ENCODE measurements at places on chromosomes 5 and 9. TPM values are rescaled to one million over a fixed set of nuclear protein-coding genes. Genes with fewer than 3 reads are reported as not detected.

Gene AUH
- total RNA-seq: 50.4 TPM

Gene SH3RF2
- 272 TPM for total RNA-seq

DNA sequence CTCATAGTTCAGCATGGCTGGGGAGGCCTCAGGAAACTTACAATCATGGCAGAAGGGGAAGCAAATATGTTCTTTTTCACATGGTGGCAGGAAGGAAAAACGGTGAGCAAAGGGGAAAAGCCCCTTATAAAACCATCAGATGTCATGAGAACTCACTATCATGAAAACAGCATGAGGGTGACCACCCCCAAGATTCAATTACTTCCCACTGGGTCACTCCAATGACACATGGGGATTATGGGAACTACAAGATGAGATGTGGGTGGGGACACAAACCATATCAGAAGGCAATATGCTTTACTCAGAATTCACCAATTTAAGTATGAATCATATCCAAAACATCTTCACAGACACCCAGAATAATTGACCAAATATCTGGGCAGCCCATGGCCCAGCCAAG lies 19.7 kb downstream of the MAT2B start:
- DNase-seq: no peak
- no peak overlapping the region for H3K27ac ChIP-seq
- H3K4me1 ChIP-seq: no peaks in the 10 kb centered on the region
- no peaks in the 10 kb centered on the region for H3K27me3 ChIP-seq
- H3K4me3 ChIP-seq: no peak overlapping the region

Gene PCDHGA12
- 6.2 TPM for total RNA-seq

GRCh38 chr5:153798830-153799229 lies 239.9 kb downstream of the FAM114A2 start:
- no peak overlapping the region for H3K27ac ChIP-seq
- no peak overlapping the region for H3K4me3 ChIP-seq
- no peaks in the 10 kb centered on the region for H3K27me3 ChIP-seq
- no peaks in the 10 kb centered on the region for H3K36me3 ChIP-seq
- no peak for DNase-seq

Gene MELK
- total RNA-seq: 0.24 TPM

- no peak overlapping the region for H3K27ac ChIP-seq
- H3K4me1 ChIP-seq: no peaks in the 10 kb centered on the region
- H3K4me3 ChIP-seq: no peak overlapping the region
- DNase-seq: no peak
These were observed 251.4 kb downstream of the GLIS3 start for GRCh38 chr9:4048441-4048840.

DNA sequence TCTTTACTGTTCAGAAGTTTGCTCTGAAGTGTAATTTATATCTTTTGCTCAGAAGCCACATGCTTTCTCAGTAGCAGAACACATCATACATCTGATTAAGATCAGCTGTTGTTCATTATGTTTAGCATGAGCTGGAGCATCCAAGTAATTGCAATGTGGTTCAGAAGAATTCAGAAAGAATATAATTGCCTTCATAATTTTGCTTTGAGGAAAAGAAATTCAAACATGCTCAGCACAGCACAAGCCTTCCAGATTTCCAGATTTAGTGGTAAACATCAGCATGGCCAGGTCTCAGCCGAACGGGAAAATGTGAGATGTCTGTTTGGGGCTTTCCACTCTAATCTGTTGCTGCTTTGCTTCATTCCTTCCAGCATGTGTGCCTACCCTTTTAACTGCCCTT lies 65.9 kb downstream of the ITGA1 start:
- no peaks in the 10 kb centered on the region for H3K36me3 ChIP-seq
- H3K27ac ChIP-seq: no peak overlapping the region
- no peaks in the 10 kb centered on the region for H3K27me3 ChIP-seq

GRCh38 chr5:159642379-159642778 lies 273.9 kb upstream of the ADRA1B start:
- H3K27me3 ChIP-seq: no peaks in the 10 kb centered on the region
- no peak overlapping the region for H3K4me3 ChIP-seq
- no peak for DNase-seq
- H3K27ac ChIP-seq: no peak overlapping the region
- no peaks in the 10 kb centered on the region for H3K36me3 ChIP-seq
- H3K4me1 ChIP-seq: no peaks in the 10 kb centered on the region

- H3K36me3 ChIP-seq: no peaks in the 10 kb centered on the region
- H3K27me3 ChIP-seq: no peaks in the 10 kb centered on the region
- H3K4me1 ChIP-seq: no peaks in the 10 kb centered on the region
- no peak for DNase-seq
- H3K27ac ChIP-seq: no peak overlapping the region
These were observed 93.2 kb downstream of the WDR41 start for GRCh38 chr5:77398896-77399295.

GRCh38 chr5:179836225-179837019 lies 15.7 kb downstream of the SQSTM1 start:
- H3K4me3 ChIP-seq: no peak overlapping the region
- no peaks in the 10 kb centered on the region for H3K4me1 ChIP-seq
- no peak for DNase-seq
- no peaks in the 10 kb centered on the region for H3K27me3 ChIP-seq
- H3K27ac ChIP-seq: no peak overlapping the region

Gene ANKRD31
- total RNA-seq: 0.08 TPM

Gene SLC9A3
- total RNA-seq: 1.8 TPM

Gene CATSPER3
- total RNA-seq: 0.44 TPM

DNA sequence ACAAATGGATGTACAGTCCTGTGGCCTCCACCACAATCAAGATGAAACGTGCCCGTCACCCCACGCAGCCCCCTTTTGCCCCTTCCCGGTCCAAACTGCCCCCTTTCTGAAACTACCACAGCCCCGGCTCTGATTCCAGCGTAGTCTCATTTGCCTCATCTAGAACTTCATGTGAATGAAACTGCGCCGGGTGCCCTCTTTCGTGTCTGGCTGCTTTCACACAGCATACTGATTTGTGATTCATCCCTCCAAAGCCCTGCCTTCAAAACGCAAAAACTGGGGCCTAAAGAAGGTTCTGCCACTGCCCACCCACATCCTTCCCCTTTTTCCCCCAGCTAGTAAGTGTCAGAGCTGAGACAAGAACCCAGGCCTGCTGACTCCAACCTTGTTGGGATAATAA lies 31.5 kb upstream of the NCS1 start:
- H3K36me3 ChIP-seq: peaks cover 2% of the 10 kb centered on the region
- no peaks in the 10 kb centered on the region for H3K27me3 ChIP-seq
- no peak overlapping the region for H3K27ac ChIP-seq

Gene PCDHB7
- 1.0 TPM for total RNA-seq

Gene TPPP
- total RNA-seq: 12.2 TPM

- no peak for DNase-seq
- no peaks in the 10 kb centered on the region for H3K27me3 ChIP-seq
- no peak overlapping the region for H3K4me3 ChIP-seq
These were observed 538.2 kb upstream of the ZNF462 start for GRCh38 chr9:106324591-106325280.

- no peaks in the 10 kb centered on the region for H3K27me3 ChIP-seq
- DNase-seq: peak; percentile 70
- peaks cover 3% of the 10 kb centered on the region for H3K36me3 ChIP-seq
- peak within 1 kb of the TSS; percentile 69 for H3K4me3 ChIP-seq
These were observed at the start of gene LPCAT1 for GRCh38 chr5:1523793-1524480. Gene LPCAT1 (minus strand): TSS chr5:1523960. CDS start chr5:1523844, 116 bp downstream.

GRCh38 chr5:151214614-151215545 lies 9.0 kb downstream of the CCDC69 start:
- peak; percentile 56 for DNase-seq
- peak overlapping the region; percentile 83 for H3K27ac ChIP-seq
- H3K36me3 ChIP-seq: peaks cover 10% of the 10 kb centered on the region
- H3K4me3 ChIP-seq: no peak overlapping the region
- H3K27me3 ChIP-seq: no peaks in the 10 kb centered on the region

- peak overlapping the region; percentile 86 for H3K27ac ChIP-seq
- H3K4me3 ChIP-seq: no peak overlapping the region
- peaks cover 11% of the 10 kb centered on the region for H3K36me3 ChIP-seq
- peaks cover 61% of the 10 kb centered on the region for H3K4me1 ChIP-seq
- H3K27me3 ChIP-seq: no peaks in the 10 kb centered on the region
These were observed 20.2 kb downstream of the RGS3 start for GRCh38 chr9:113483676-113484257.

Gene STC2
- total RNA-seq: 16.0 TPM

Gene TCOF1
- total RNA-seq: 17.5 TPM

GRCh38 chr5:141618030-141618803 lies 583 bp downstream of the DIAPH1 start:
- H3K4me1 ChIP-seq: peaks cover 32% of the 10 kb centered on the region
- H3K27ac ChIP-seq: peak overlapping the region; percentile 97
- DNase-seq: no peak
- peak overlapping the region; percentile 90 for H3K4me3 ChIP-seq
- H3K36me3 ChIP-seq: peaks cover 29% of the 10 kb centered on the region
- H3K27me3 ChIP-seq: no peaks in the 10 kb centered on the region

Gene SUSD3
- total RNA-seq: 11.8 TPM

DNA sequence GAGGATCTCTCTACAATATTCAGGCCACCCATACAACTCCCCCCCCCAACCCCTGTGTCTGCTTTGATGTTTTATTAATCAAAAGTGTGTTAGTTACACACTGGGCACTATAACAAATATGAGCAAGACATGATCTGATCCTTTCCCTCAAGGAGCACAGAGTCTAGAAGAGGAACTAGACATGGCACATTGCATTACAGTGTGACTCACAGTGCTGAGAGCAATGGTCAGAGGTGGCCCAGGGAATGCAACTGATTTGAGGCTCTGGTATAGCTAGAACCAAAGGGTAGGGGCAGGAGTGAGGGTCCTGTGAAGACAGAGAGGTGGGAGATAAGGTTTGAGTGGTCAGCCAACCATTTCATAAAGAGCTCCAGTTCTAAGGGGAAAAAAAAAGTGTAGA lies 539.2 kb downstream of the ACTL7B start:
- H3K4me1 ChIP-seq: no peaks in the 10 kb centered on the region
- no peak for DNase-seq
- H3K36me3 ChIP-seq: no peaks in the 10 kb centered on the region
- H3K27ac ChIP-seq: no peak overlapping the region
- no peak overlapping the region for H3K4me3 ChIP-seq

DNA sequence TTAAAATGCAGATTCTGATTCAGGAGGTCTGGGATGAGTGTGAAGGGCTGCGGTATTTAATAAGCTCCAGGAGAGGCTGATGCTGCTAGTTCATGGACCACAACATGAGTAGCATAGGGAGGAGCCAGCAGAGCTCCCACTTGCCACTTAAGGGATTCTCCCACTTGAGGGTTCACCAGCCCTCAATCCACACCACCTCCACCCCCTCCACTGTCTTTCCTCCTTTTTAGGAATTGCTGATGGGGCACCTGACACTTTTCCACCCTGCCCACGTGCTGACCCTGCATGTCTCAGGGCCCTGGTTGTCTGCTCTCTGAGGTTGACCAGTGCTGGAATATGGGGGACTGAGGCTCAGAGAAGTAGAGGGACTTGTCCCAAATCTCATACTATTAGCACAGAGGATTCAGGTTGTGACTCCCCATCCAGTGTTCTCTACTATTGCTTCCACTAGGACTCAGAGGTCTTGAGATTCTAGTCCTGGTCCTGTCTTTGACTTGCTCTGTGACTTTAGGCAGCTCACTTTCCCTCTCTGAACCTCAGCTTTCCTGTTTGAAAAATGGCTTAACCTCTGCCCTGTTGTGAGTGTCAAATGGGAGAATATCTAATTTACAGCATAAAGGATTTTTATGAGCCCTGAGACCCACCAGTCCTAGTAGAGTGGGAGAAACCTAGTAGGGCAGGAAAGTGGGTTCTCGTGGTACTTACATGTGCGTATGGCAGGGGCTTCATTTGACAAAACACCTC lies 72.9 kb downstream of the PPARGC1B start:
- peak overlapping the region; percentile 85 for H3K27ac ChIP-seq
- no peak overlapping the region for H3K4me3 ChIP-seq
- DNase-seq: no peak
- no peaks in the 10 kb centered on the region for H3K27me3 ChIP-seq
- peaks cover 96% of the 10 kb centered on the region for H3K4me1 ChIP-seq
- no peaks in the 10 kb centered on the region for H3K36me3 ChIP-seq

DNA sequence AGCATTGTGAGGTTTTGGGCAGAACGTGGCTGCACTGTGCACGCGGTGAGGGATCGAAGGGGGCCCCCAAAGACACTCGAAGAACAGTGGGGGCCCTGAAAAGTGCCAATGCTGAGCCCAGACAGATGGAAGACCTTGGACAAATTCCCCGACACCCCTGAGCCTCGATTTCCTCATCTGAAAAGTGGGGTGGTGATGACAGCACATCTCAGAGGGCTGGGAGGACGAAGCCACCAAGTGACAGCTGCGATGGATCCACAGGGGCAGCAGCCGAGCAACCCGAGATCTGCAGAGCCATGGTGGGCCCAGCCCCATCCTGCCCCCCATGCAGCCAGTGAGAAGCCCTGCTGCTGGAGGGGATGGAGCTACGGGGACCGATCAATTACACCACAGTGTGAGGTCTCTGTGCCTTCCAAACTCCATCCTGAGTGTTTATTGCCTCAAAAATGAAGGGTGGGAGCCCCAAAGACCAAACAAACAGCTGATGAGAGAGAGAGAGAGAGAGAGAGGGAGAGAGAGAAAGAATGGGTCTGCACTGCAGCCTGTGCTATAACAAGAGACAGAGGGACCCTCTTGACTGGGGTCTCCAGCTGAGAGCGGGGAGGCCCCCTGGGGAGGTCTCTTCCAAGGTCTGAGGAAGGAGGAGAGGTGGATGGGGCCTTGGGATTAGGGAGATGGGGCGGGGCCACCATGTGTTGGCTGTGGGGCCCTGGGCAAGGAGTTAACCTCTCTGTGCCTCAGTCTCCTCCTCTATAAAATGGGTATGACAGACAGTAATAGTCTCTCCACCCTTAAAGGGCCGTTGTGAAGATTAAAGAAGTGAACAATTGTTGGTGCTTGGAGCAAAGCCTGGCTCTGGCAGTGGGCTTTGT lies 134.4 kb upstream of the IER5L start:
- peak; percentile 42 for DNase-seq
- no peaks in the 10 kb centered on the region for H3K36me3 ChIP-seq
- no peak overlapping the region for H3K4me3 ChIP-seq
- H3K27me3 ChIP-seq: no peaks in the 10 kb centered on the region

GRCh38 chr5:179839328-179840256 lies 18.9 kb downstream of the SQSTM1 start:
- peaks cover 63% of the 10 kb centered on the region for H3K36me3 ChIP-seq
- peak; percentile 56 for DNase-seq
- no peaks in the 10 kb centered on the region for H3K4me1 ChIP-seq
- no peak overlapping the region for H3K27ac ChIP-seq
- H3K4me3 ChIP-seq: no peak overlapping the region

GRCh38 chr9:126914458-126915280 lies at the start of gene RALGPS1:
Gene RALGPS1 (plus strand): TSS chr9:126914782. CDS start chr9:126962290, 47,508 bp downstream.
- no peaks in the 10 kb centered on the region for H3K36me3 ChIP-seq
- H3K27ac ChIP-seq: peak within 1 kb of the TSS; percentile 72
- DNase-seq: peak; percentile 95
- H3K4me3 ChIP-seq: peak within 1 kb of the TSS; percentile 47

Gene FTMT
- not detected for total RNA-seq

Gene PCDHGC5
- total RNA-seq: 1.4 TPM

Gene CNTNAP3
- total RNA-seq: 18.9 TPM

Gene NKD2
- 2.8 TPM for total RNA-seq
